ENCODE measurements at places on chromosomes 1 and 21.
A peak's percentile ranks its signal among the peaks of the same experiment; 100 is the strongest.

GRCh38 chr1:208110296-208110695 lies 133.9 kb downstream of the PLXNA2 start:
- no peak for DNase-seq

GRCh38 chr1:156497743-156498431 lies 2.7 kb downstream of the MEF2D start:
- no peak for DNase-seq

DNA sequence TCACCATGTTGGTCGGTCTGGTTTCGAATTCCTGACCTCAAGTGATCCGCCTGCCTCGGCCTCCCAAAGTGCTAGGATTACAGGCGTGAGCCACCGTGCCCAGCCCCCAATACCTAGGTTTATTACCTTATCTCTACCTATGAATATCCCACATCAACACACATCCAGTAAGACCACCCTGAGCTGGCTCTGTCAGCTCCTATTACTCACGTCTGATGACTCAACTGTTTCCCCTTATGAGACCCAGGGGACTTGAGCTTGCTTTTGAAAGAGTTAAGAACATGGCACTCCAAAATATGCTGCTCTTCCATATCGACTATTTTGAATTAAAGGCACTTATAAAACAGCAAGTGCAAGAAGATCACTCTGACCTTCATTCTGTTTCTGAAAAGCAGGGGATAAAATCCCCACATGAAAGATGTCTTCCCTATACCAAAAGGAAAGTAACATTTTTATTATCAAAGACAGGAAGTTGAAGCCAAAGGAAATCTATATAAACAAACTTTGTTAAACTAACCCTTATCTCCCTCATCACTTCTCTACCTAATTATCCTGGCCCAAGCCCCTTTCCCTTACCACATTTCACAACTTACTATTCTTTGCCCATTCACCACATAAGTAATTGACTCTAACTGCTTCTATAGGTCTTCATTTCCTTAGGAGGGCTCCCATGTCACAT lies 41.3 kb upstream of the OSBPL9 start:
- DNase-seq: no peak

GRCh38 chr1:51976846-51977602 lies 13.5 kb downstream of the RAB3B start:
- no peak for DNase-seq

- no peak for DNase-seq
These were observed 232.2 kb upstream of the COA6 start for GRCh38 chr1:234141006-234141405.

DNA sequence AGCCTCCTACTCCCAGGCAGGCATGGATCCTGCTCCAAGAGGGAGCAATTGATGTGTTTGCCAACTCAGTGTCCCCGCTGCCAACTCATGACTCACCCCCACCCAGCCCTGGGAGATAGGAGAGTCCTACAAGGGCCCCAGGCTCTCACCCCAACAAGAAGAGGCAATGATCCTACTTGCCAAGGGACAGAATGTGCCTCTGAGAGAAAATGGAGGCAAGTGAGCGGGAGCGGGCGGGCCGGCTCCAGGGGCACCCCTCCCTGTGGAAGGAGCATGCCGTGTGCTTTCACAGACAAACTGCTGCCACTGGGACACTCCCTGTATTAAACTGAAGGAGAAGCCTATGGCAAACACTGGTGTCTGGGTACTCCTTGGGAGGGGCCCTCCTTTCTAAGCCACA lies 16.7 kb downstream of the PKP1 start:
- DNase-seq: no peak

DNA sequence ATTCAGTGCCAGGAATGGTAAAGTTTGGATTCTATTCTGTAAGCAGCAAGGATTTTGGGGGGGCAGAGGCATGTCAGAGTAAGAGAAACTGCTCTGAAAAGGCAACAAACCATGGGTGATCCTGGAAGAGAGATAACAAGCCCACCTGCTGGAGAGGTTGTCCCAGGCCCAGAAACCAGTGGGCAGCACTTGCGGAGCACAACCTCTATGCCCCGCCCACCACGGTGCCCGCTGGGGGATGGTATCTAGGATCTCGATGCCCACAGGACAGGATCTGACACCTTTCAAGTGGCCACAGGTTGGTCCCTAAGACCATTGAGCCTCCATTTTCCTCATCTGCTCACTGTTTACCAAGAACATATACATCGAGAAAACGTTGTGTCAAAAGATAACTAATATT lies 20.3 kb upstream of the MUL1 start:
- DNase-seq: no peak

- DNase-seq: no peak
These were observed 1.6 kb downstream of the TAF1A start for GRCh38 chr1:222588135-222588534.

- no peak for DNase-seq
These were observed 90.6 kb upstream of the USP24 start for GRCh38 chr1:55305735-55306134.

DNA sequence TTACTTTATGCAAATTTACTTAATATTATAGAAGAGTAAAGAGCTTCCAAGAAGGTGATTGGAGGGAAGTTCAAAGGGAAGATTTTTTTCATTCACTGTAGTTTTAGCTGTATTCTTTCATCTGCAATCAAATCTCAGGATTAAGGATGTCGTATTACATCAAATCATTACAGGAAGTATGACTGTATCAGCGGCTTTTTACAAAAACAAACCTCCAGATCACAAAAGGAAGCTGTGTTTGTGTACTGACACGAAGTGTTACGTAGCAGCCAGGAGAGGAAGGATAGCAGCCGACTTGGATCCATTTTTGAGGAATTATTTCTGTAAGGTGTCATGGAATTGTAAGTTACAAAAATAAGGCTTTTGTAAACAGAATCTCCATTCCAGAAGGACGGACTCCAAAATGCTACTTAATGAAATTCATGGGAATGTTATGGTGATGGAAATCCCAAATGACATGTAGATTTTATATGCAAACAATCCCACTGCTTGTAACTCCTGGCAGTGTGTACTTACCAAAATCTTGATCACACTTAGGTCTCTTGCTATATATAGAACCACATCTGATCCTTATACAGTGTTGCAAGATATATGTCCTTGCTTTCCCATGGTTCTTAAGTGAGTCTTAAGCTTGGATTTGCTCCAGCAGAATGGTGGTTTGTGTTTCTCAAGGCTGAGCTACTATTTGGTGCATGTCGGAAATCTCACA lies 49.8 kb downstream of the KCNJ15 start:
- no peak for DNase-seq

GRCh38 chr1:222107975-222108374 lies 366.1 kb upstream of the DUSP10 start:
- no peak for DNase-seq

GRCh38 chr1:99979091-99979490 lies 9.3 kb downstream of the SLC35A3 start:
- DNase-seq: no peak

GRCh38 chr1:45266151-45266801 lies 59.9 kb upstream of the ZSWIM5 start:
- no peak for DNase-seq

GRCh38 chr1:84089465-84089864 lies 54.6 kb upstream of the PRKACB start:
- no peak for DNase-seq

GRCh38 chr1:150299716-150300115 lies 6.1 kb downstream of the MRPS21 start:
- DNase-seq: no peak

DNA sequence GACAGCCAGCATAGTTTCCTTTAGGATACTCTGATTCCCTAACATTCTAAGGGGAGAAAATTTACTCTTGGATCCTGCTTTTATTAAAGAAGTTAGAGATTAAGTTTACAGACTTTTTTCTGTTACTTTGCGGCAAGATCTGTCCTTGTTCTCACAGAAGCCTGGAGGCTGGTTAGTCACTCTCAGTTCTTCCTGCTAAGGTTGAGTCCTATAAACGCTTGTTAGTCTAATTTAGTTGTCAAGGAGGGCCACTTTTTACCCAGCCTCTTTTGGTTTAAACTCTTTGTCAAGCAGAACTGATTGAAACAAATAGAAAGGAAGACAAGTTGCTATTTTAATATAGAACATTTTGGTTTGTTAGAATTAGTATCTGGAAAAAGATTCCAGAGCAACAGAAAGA lies 89.7 kb downstream of the C21orf91 start:
- DNase-seq: no peak

DNA sequence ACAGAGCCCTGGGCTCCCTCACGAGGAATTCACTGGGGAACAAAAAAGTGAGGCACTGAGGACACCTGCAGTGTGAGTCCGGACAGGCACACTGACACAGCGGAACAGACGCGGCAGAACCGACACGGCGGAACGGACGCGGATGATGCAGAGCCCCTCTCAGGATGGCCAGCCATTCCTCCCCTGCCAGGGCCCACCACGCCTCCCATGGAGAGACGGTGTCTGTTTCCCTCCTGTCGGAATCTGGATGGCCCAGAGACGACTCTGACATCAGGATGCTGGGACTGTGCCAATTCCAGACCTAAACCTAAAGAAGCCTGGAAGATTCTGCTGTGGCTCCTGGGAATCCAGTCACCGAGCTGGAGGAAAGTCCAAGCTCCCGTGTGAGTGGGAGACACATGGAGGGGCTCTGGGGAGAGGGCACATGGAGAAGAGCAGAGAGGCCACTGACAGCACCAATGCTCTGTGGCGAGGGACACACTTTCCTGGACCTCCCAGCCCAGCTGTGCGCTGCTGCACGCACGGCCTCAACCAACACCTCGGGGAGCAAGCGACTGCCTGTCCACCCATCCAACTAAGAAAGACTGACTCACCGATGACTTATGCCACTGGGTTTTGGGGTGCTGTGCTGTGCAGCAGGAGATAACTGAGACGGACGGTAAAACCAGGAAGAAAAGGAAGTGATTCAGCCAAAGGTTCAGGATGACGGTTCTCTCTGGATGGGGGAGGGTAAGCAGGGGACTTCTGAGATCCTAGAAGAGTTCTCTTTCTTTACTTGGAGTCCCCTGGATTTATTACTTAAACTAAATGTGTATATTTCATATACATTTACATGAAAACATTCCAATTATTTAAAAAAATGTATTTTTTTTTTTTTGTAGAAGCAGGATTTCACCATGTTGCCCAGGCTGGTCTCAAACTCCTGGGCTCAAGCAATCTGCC lies 23.3 kb downstream of the ZBTB17 start:
- peak; percentile 46 for DNase-seq

All from ELF-1 (cell line).